ENCODE measurements at places on chromosomes 5 and 9. TPM values are rescaled to one million over a fixed set of nuclear protein-coding genes. Genes with fewer than 3 reads are reported as not detected.

The TMEM171 gene
- total RNA-seq, result not detected

DNA sequence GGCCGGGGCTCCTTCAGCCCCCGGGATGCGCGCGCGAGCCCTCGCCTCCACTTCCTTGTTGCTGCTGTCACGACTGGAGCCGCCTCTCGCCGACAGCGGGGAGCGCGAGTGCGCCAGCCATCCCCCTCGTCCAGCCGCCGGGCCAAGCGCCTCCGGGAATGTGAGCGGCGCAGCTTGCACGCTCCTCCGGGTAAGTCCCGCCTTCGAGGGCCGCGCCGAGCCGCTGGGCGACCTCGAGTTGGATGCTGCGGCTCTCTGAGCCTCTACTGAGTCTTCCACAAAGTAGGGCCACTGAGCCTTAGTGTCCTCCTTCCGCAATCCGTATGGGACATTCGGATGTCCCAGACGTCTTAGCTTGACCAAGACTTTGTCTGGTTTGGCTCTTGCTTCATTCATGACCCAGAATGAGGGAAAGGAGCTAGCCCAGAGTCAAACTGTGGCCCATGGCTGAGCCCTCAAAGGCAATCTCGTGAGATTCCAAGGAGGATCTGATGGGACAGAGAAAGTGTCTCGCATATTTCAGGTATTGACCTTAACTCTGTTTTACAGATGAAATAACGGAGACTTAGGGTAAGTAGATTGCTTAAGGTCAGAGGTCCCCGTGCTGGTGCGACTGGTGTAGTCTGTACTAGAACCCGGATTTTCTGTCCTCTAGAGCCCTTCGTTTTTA lies 586 bp downstream of the HMGXB3 start:
- peak overlapping the region; percentile 85 for H3K27ac ChIP-seq
- H3K36me3 ChIP-seq, result peaks cover 15% of the 10 kb centered on the region
- peak overlapping the region; percentile 86 for H3K4me3 ChIP-seq
- peak; percentile 55 for DNase-seq
- peaks cover 40% of the 10 kb centered on the region for H3K4me1 ChIP-seq

The EDIL3 gene
- not detected for total RNA-seq

DNA sequence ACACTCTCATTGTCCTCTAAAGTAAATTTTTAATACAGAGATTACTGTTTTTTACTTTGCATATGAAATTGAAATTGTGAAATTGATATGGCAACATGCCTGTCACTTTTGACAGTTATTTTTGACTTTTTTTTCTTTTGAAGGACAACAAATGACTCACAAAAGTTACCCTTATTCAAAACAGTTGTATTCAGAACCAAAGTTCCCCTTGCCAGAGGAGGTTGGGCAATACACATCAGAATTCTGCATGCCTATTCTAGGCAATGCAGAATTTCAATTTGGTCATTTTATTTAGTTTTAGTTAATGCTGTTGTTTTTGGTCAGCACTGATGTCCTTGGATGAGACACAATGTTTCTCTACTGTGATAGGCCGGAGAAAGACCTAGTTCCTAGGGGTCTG lies 299.1 kb upstream of the PRR16 start:
- no peaks in the 10 kb centered on the region for H3K4me1 ChIP-seq
- no peaks in the 10 kb centered on the region for H3K27me3 ChIP-seq
- no peak for DNase-seq
- no peaks in the 10 kb centered on the region for H3K36me3 ChIP-seq
- no peak overlapping the region for H3K27ac ChIP-seq

DNA sequence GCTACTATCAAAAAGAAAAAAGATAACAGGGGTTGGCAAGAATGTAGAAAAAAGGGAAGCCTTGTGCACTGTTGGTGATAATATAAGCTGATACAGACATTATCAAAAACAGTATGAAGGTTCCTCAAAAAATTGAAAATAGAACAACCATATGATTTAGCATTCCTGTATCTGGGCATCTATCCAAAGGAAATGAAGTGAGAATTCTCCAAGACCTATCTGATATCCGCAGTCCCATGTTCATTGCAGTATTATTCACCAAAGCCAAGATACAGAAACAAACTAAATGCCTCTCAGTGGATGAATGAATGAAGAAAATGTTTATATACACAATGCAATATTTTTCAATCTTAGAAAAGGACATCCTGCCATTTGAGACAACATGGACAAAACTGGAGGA lies 1943.3 kb downstream of the MAT2B start:
- no peaks in the 10 kb centered on the region for H3K4me1 ChIP-seq
- H3K36me3 ChIP-seq, result no peaks in the 10 kb centered on the region
- no peaks in the 10 kb centered on the region for H3K27me3 ChIP-seq
- DNase-seq, result no peak
- no peak overlapping the region for H3K27ac ChIP-seq
- H3K4me3 ChIP-seq, result no peak overlapping the region

The SLC6A18 gene
- total RNA-seq, result not detected

The LHX6 gene
- total RNA-seq, result not detected

GRCh38 chr5:82339792-82340191 lies 61.6 kb upstream of the RPS23 start:
- H3K4me3 ChIP-seq, result no peak overlapping the region
- no peaks in the 10 kb centered on the region for H3K36me3 ChIP-seq
- peaks cover 13% of the 10 kb centered on the region for H3K27me3 ChIP-seq
- no peaks in the 10 kb centered on the region for H3K4me1 ChIP-seq
- DNase-seq, result no peak

DNA sequence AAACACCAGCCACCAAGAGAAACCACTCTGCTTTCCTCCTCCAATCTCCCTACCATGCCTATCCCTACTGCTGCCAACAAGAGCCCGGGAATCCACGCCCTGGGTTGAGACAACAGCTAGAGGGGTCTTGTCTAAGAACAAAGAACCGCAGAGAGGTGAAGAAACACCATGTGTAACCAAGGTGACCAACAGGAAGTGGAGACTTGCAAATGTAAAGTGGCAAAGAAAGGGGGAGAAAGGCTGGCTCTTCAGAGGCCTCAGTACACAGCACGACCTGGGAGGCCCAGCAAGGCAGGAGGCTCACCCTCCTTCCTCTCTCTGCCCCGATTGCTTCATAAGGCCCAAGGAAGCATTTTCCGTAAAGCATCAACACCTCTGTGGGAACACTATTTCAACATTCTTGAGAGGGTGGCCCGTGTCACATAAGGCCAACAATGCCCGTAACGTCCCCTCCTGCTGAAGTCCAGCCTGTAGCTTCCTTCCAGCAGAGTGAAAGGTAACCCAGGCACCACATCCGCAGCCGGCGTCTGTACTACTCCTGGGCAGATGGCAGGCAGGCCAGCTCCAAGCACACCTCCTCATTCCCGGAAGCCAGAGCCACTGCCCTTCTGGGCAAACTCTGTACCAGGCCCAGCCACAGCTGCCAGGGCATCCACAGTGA lies 18.3 kb downstream of the CCNJL start:
- H3K27ac ChIP-seq, result no peak overlapping the region
- no peaks in the 10 kb centered on the region for H3K4me1 ChIP-seq
- no peaks in the 10 kb centered on the region for H3K27me3 ChIP-seq
- H3K36me3 ChIP-seq, result no peaks in the 10 kb centered on the region
- no peak overlapping the region for H3K4me3 ChIP-seq
- DNase-seq, result no peak

GRCh38 chr9:5364294-5365024 lies 24.8 kb upstream of the RLN1 start:
- H3K36me3 ChIP-seq, result peaks cover 20% of the 10 kb centered on the region
- H3K4me3 ChIP-seq, result no peak overlapping the region
- peaks cover 25% of the 10 kb centered on the region for H3K4me1 ChIP-seq
- no peaks in the 10 kb centered on the region for H3K27me3 ChIP-seq

The C5orf52 gene
- total RNA-seq, result not detected

DNA sequence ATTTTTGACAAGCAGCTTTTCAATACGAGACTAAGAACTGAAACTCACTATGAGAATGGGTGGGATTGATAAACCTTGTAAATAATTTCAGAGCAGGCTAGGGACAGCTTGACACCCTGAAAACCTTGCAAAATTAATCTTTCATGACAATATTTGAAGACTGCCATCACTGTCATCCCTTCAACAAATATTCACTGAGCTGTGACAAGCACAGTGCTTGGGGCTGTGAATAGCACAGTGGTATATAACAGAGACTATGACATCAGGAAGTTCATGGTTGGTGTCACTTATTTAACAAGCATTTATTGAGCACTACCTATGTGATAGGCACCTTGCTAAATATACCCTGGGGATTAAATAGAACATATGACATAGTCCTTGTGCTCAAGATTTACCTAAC lies 741.0 kb upstream of the RIOK2 start:
- no peak overlapping the region for H3K4me3 ChIP-seq
- no peaks in the 10 kb centered on the region for H3K36me3 ChIP-seq
- no peaks in the 10 kb centered on the region for H3K4me1 ChIP-seq
- no peak overlapping the region for H3K27ac ChIP-seq
- DNase-seq, result no peak

GRCh38 chr5:159198063-159199036 lies 11.0 kb downstream of the RNF145 start:
- peaks cover 54% of the 10 kb centered on the region for H3K36me3 ChIP-seq
- DNase-seq, result no peak
- no peaks in the 10 kb centered on the region for H3K27me3 ChIP-seq
- H3K27ac ChIP-seq, result peak overlapping the region; percentile 55

- no peak overlapping the region for H3K27ac ChIP-seq
- H3K4me3 ChIP-seq, result no peak overlapping the region
- H3K4me1 ChIP-seq, result peaks cover 3% of the 10 kb centered on the region
- no peaks in the 10 kb centered on the region for H3K36me3 ChIP-seq
Observed at GRCh38 chr5:73171495-73171894, 1.5 kb upstream of the TMEM174 start.

The GADD45G gene
- 1.2 TPM for total RNA-seq

DNA sequence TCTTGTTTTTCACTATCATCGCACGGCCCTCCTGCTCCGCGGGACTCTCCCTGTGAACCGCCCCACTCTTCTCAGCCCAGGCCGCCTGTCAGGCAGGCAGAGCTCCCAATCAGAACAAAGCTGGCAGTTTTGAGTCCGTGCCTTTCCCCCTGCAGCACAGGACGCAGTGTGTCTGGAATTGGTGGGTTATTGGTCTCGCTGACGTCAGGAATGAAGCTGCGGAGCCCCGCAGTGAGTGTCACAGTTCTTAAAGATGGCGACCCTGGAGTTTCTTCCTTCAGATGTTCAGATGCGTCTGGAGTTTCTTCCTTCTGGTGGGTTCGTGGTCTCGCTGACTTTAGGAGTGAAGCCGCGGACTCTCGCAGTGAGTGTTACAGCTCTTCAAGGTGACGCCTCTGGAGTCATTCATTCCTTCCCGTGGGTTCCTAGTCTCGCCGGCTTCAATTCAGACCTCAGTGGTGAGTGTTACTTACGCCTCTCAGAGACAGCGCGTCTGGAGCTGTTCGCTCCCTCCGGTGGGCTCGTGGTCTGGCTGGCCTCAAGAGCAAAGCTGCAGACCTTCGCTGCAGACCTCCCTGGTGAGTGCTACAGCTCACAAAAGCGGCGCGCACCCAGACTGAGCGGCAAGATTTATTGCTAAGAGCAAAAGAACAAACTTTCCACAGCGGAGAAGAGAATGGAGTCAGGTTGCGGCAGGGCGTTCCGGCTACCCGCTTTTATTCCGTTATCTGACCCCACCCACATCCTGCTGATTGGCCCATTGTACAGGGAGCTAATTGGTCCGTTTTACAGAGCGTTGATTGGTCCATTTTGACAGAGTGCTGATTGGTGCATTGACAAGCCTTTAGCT lies 7.4 kb downstream of the ZDHHC11B start:
- no peaks in the 10 kb centered on the region for H3K27me3 ChIP-seq
- H3K36me3 ChIP-seq, result no peaks in the 10 kb centered on the region
- H3K4me1 ChIP-seq, result no peaks in the 10 kb centered on the region
- H3K27ac ChIP-seq, result no peak overlapping the region

GRCh38 chr9:106177216-106177615 lies 482.9 kb downstream of the TMEM38B start:
- no peak overlapping the region for H3K4me3 ChIP-seq
- H3K36me3 ChIP-seq, result no peaks in the 10 kb centered on the region
- no peaks in the 10 kb centered on the region for H3K27me3 ChIP-seq
- H3K27ac ChIP-seq, result no peak overlapping the region
- H3K4me1 ChIP-seq, result no peaks in the 10 kb centered on the region
- DNase-seq, result no peak

The PLPP7 gene
- total RNA-seq, result 0.26 TPM

The IL5 gene
- total RNA-seq, result not detected

- peaks cover 6% of the 10 kb centered on the region for H3K4me1 ChIP-seq
- H3K27ac ChIP-seq, result peak overlapping the region; percentile 1
- no peak overlapping the region for H3K4me3 ChIP-seq
- peaks cover 41% of the 10 kb centered on the region for H3K36me3 ChIP-seq
- DNase-seq, result no peak
Observed at GRCh38 chr5:87390576-87391199, 22.0 kb downstream of the CCNH start.

GRCh38 chr9:111282845-111283244 lies 47.2 kb downstream of the OR2K2 start:
- peaks cover 11% of the 10 kb centered on the region for H3K27me3 ChIP-seq
- H3K4me3 ChIP-seq, result no peak overlapping the region
- H3K27ac ChIP-seq, result no peak overlapping the region
- peaks cover 1% of the 10 kb centered on the region for H3K4me1 ChIP-seq
- no peaks in the 10 kb centered on the region for H3K36me3 ChIP-seq
- no peak for DNase-seq

- peak; percentile 39 for DNase-seq
- no peak overlapping the region for H3K27ac ChIP-seq
- H3K27me3 ChIP-seq, result no peaks in the 10 kb centered on the region
- no peaks in the 10 kb centered on the region for H3K36me3 ChIP-seq
Observed at GRCh38 chr9:129270903-129271431, 92.9 kb upstream of the IER5L start.

GRCh38 chr5:110045158-110045557 lies 355.4 kb downstream of the MAN2A1 start:
- no peak for DNase-seq
- H3K4me3 ChIP-seq, result no peak overlapping the region
- H3K27ac ChIP-seq, result no peak overlapping the region

- H3K27me3 ChIP-seq, result no peaks in the 10 kb centered on the region
- DNase-seq, result no peak
- no peak overlapping the region for H3K27ac ChIP-seq
- no peak overlapping the region for H3K4me3 ChIP-seq
Observed at GRCh38 chr9:38007016-38007415, 62.0 kb downstream of the SHB start.

GRCh38 chr5:74409712-74410111 lies 230.8 kb downstream of the ENC1 start:
- H3K4me1 ChIP-seq, result no peaks in the 10 kb centered on the region
- H3K4me3 ChIP-seq, result no peak overlapping the region
- H3K27me3 ChIP-seq, result peaks cover 12% of the 10 kb centered on the region
- no peak for DNase-seq
- H3K27ac ChIP-seq, result no peak overlapping the region

GRCh38 chr5:141641634-141642267 lies 5.0 kb downstream of the RELL2 start:
- peaks cover 30% of the 10 kb centered on the region for H3K4me1 ChIP-seq
- peak; percentile 40 for DNase-seq
- H3K27me3 ChIP-seq, result no peaks in the 10 kb centered on the region
- peak overlapping the region; percentile 39 for H3K27ac ChIP-seq
- peaks cover 12% of the 10 kb centered on the region for H3K36me3 ChIP-seq
